ENCODE measurements at places on chromosomes 3 and 15.

DNA sequence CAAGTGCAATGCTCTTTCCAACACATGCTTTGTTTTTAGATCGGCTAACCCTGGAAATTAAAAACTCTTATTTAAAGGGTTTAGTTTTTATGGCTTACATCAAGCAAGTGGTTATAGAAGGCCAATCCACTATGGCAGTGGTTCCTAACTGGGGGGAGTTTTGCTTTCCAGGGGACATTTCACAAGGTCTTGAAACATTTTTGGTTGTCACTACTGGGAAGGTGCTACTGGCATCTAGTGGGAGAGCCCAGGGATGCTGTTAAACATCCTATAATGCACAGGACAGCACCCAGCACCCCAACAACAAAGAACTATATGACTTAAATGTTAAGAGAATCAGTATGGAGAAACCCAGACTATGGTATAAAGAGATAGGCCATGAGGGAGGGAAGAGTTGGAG is 439.0 kb downstream of the NTRK3 start:
- no peak for DNase-seq

DNA sequence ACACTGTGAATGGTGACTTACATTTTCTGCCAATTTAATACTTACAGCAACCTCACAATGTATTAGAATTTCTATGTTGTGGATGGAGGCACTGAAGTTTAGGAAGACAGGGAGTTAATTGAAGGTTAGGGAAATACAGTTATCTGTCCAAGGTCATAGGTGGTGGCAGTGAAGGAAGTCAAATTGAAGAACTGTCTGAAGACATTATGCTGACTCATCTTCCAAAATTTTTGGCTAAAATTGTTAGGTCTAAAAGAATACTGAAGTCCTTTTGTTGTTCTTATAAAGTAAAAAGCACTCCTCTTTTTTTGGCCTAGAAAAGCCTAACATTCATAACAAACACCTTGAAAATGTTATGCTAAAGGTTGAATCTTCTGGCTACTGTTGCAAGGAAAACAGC is 27.7 kb downstream of the EMC4 start:
- no peak for DNase-seq

- DNase-seq: no peak
Measured at GRCh38 chr15:50257924-50258323, 7.6 kb downstream of the HDC start.

GRCh38 chr3:155202626-155203025 is 90.9 kb downstream of the STRIT1 start:
- no peak for DNase-seq

GRCh38 chr3:109161487-109162123 is 25.1 kb downstream of the C3orf85 start:
- DNase-seq: no peak

Measured in stimulated activated CD4-positive, alpha-beta T cell treated with anti-CD3 and anti-CD28 coated beads, TNF-alpha, amount 100 ng/mL, for 1 hour (primary cell).